GOT3 (cell line): ENCODE measurements at places on chromosomes 13 and 19.

DNA sequence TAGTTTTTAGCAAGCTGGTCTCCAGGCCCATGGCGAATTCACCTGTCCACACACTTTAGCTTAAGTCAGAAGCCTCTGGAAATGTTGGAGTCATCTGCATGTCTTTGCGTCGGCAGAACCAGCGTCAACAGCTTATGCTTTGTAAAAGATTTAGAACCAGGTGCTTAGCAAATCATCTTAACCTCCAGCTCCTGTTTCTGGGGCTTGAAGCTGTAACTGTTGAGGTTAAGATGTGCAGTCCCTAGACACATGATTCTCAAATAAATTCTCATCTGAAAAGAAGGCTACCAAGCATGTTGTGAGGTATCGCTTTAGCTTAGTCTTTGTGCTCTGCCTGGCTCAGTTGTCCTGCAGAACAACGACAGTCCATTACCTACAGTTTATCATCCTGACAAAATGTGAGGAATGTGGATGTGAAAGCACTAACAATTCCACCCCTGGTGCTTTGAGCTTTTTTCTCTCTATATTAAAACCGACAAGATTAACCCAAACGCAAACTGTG, 4.4 kb downstream of the EFNB2 start:
- no peak for DNase-seq

- DNase-seq = no peak
These were observed 96.9 kb downstream of the COL4A1 start for GRCh38 chr13:110209950-110210603.

DNA sequence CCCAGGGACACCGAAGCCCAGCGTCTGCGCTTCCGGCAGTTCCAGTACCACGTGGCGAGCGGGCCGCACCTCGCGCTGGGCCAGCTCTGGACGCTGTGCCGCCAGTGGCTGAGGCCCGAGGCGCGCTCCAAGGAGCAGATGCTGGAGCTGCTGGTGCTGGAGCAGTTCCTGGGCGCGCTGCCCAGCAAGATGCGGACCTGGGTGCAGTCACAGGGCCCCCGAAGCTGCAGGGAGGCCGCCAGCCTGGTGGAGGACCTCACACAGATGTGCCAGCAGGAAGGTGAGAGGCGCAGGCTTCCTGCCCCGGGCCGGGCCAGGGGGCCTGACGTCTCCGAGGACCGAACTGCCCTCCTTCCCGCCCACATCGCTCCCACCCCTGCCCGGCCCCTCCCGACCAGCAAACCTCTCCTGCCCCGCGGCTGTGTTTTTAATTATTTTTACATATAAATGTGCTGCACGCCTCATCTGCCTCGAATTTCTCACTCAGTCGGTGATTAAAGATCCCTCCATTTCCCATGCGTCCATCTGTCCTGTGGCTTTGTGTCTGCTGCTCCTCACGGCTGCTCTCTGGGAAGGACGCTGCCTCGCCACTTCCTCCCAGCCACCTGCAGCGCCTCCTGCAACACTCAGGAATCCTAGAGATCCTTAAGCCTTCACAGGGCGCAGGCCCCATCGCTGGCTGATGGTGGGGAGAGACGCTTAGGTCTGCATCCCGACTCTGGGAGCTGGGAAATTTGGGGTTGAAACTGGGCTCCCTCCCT, 4.3 kb downstream of the ZSCAN1 start:
- DNase-seq = no peak

DNA sequence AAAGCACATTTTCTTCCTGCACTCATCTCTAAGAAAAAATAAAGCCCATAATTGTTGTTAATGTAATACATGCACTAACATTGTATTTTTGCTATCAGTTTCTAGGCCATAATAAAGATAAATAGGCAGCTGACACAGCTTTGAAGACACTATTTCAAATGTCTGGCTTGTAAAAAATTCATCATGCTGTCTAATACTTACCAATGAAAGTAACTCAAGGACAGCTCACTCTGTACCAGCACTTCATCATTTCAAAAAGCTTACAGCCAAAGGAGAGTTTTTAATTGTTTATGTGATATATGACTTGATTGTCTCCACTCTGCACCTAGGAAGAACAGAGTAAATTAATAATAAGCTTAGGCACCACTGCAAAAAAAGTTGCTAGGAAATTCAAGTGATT, 1423.3 kb upstream of the PCDH20 start:
- no peak for DNase-seq

GRCh38 chr19:6997679-6998445, 23.4 kb downstream of the MBD3L2B start:
- no peak for DNase-seq

DNA sequence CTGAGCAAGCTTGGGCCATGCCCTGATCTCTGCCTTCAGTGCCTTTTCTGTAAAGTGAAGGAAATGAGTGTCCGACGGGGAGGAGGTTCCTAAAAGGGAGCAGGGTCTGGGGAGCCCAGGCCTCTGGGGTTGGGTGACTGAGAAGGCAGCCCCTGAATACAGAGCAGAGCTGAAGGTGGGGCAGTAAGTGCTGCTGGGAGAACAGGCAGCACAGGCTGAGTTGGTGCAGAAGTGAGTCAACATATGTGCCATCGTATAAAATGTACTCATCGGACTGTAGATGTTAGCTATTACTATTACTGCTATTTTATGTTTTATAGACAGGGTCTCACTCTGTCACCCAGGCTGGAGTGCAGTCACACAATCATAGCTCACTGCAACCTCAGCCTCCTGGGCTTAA, 1.0 kb upstream of the HAMP start:
- DNase-seq = no peak

- peak; percentile 47 for DNase-seq
These were observed 27.0 kb downstream of the TEX29 start for GRCh38 chr13:111347438-111347837.

- DNase-seq = no peak
These were observed 40.0 kb downstream of the MYO16 start for GRCh38 chr13:108669381-108669780.

DNA sequence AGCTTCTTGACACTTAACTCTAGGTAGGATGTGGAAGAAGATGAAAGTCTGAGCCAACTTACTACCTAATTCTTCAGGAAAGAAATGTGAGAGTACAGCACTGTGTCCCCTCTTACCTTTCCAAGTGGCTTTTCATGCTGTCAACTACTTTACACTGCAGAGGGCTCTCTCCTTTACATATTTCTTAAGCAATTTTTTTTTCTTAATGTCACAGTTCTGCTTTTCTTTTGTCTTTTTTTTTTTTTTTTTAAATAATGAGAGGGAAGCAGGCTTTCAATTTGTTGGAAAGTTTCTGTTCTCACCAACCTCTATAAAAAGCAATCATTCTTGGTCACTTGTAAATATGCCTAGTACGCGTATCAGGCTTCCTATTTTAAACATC, 212.7 kb upstream of the MIR17HG start:
- DNase-seq = no peak

GRCh38 chr19:35254341-35255297, 5.8 kb downstream of the LSR start:
- no peak for DNase-seq

- DNase-seq = no peak
These were observed 23.5 kb upstream of the QTRT1 start for GRCh38 chr19:10677751-10678150.

GRCh38 chr19:49255674-49256073, 69.3 kb downstream of the SLC6A16 start:
- no peak for DNase-seq

- DNase-seq = no peak
These were observed 2.3 kb upstream of the AKAP8 start for GRCh38 chr19:15381864-15382263.

DNA sequence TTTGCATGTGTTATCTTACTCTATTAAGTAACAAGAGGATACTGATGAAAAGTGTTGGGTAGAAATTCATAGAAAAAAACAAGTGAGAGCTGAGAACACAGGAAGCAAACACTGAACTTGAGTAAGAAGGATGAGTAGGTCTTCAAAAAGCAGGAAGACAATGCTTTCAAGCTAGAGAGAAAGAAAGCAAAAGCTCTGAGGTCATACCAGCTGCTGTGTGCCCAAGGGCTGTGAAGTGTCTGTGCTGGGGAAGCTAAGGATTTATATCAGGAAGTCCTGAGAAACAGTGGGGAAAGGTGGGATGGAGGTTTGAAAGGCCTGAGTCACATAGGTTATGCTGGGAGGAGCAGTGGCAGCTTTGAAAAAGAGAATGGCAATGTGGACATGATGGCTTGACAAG, 145.5 kb upstream of the MAB21L1 start:
- no peak for DNase-seq

- no peak for DNase-seq
These were observed 227.7 kb downstream of the B3GLCT start for GRCh38 chr13:31427151-31428100.

GRCh38 chr19:46944918-46945628, 74.6 kb upstream of the NPAS1 start:
- no peak for DNase-seq

DNA sequence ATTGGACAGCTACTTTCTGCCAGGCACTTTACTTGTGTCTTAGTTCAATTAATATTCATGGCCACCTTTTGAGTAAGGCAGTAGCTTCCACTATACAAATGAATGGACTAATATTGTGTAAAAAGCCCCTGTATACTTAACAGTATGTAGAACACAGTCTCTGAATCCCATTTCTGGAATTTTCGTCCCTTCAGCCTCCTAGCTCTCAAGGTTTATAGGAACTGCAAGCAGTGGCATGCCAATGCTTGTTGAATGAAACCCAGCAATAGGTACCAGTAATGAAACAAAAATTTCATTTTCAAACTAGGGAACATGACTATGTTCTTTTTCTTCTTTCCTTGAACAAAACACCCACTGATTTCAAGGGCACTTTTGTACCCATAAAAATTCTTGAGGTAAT, 361.6 kb downstream of the TDRD3 start:
- DNase-seq = no peak

DNA sequence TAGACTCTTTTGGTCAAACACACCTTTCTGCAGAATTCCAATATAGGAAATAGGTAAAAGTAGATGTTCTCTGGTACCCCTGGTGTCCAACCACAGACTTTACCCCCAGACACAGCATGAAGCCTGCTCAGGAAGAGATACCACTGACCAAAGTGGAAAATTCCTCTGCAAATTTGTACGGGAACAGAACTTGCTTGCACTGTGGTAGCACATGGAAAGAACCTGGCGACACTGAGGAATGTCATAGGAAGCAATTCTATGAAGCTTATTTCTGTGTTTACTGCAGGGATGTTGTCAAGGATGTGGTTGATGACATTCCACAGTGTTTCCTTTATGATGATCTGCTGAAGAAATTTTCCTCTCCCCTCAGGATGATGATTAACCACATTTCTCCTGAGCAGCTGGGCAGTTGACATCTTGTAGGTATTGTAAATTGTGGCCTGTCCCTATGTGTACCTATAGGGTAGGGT, 48.9 kb upstream of the TNFSF11 start:
- DNase-seq = no peak

DNA sequence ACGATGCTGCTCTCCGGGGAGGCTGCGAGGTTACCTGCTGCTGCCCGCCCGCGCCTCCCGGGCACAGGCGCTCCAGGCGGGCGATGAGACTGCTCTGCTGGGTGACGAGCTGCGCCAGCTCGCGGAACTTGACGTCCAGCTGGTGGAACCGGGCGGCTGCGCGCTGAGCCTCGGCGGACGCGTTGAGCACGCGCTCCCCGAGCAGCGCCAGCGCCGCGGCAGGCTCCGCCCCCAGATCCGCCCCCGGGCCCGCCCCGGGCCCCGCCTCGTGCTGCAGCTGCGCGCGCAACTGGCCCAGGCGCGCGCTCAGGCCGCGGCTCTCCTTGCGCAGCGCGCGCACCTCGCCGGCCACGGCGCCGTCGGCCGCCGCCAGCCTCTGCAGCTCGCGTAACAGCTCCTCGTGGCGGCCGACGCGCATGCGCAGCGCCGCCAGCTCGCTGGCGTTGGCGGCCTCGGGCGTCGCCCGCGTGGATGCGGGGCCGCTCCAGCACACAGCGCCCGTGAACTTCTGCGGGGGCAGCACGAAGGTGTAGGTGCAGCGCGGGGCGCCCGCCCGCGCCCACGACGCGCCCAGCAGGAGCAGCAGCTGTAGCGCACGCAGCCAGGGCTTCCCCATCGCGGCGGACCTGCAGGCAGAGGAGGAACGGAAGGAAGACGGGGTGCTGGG, 6.4 kb downstream of the ANGPTL6 start:
- peak; percentile 70 for DNase-seq

DNA sequence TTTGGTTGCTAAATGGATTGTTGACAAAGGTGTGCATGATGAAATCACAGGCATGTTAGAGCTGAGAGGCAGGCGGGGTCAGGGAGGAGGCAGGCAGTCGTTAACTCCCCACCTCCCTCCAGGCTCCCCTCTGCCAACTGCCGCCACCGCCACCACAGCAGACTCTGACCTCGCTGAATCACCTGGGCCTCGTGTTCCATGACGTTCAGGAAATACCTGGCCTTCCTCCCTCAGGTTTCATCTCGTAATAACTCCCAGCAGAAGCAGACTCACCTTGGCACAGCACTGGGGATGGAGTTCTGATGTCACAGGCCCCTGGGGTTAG, 198.5 kb downstream of the KATNAL1 start:
- no peak for DNase-seq

GRCh38 chr19:15008308-15008707, 28.6 kb upstream of the SLC1A6 start:
- DNase-seq = no peak

DNA sequence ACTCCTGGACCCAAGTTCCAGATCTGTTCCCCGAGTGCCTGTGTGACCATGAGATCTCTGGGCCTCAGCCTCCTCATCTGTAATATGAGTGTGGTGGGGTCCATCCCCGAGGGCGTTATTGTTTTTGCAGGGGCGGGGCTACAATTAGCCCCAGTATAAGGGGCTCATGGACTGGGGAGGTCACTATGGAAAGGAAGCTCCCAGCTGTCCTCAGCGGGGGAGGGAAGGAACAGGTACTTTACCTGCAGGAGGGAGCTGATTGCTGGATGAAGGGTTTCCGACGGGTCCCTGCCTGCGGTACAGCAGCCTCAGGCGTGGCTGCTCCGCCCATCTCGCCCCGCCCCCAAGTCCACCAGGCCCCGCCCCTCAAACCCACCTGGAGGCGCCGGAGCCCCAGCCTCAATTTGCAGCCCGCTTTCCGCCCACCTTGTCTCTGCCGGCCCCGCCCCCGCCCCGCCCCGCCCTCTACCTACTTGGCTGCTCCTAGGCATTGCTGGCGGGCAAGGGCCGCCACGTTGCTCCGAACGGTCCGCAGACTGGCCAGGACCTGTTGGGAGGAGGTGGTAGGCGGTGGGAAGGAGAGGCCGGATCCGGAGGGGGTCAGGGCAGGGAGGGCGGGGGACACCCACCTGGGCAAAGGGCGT, 5.5 kb downstream of the PDE4C start:
- DNase-seq = no peak

DNA sequence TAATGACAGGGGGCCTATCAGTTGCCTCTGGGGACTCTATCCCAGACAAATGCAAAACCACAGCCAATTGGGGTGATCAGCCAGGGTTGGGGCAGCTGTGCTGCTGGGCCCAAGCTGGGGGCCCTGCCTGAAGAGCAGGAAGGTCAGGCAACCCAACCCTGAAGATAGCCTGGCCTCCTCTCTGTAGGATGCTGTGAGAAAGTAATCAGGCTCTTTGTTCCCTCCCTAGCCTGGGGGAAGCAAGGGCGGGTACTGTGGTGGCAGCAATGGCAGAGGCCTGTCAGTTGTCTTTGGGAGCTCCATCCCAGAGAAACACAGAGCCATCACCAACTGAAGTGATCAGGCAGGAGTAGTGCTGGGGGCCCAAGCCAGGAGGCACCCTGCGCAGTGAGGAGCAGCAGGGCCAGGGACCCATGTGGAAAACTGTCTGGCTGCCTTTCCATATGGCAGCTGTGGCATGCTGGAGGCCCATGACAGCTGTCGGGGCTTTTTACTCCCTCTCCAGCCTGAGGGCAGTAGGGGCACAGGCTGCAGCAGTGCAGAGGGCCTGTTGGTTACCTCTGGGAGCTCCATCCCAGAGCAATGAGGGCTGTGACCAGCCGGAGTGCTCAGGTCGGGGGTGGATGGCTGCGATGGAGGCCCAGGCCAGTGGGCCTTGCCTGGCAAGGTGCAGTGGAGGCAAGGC, 73.6 kb upstream of the ATP12A start:
- no peak for DNase-seq

- DNase-seq = no peak
These were observed 216.1 kb downstream of the TDRD3 start for GRCh38 chr13:60613080-60613479.
